ENCODE measurements at places on chromosomes 1 and 21. TPM values are rescaled to one million over a fixed set of nuclear protein-coding genes. Genes with fewer than 3 reads are reported as not detected.

DNA sequence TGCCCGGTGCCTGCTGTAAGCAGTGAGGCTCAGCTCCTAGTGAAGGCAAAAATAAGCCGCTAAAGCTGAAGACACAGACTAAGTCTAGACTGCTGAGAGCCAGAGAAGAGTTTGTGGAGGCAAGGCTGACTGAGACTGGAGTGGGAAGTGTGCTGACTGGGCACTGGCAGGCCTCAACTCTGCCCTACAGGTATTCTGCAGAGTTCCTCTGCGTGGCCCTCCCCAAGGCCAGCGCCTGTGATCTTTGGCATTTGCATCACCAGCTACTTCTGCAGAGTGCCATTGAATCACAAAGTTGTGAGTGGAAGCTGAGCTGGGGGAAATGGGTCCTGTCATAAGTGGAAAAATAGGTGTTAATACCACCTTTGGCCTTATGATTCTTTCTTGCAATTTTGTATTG lies 905.7 kb downstream of the PLA2G4A start:
- no peak for DNase-seq
- no peak overlapping the region for H3K27ac ChIP-seq
- H3K4me3 ChIP-seq = no peak overlapping the region
- H3K36me3 ChIP-seq = no peaks in the 10 kb centered on the region

GRCh38 chr1:25809929-25810328 lies 9.8 kb upstream of the MTFR1L start:
- no peak overlapping the region for H3K4me3 ChIP-seq
- no peaks in the 10 kb centered on the region for H3K27me3 ChIP-seq
- H3K4me1 ChIP-seq = peaks cover 23% of the 10 kb centered on the region
- DNase-seq = no peak
- H3K27ac ChIP-seq = no peak overlapping the region
- peaks cover 49% of the 10 kb centered on the region for H3K36me3 ChIP-seq

DNA sequence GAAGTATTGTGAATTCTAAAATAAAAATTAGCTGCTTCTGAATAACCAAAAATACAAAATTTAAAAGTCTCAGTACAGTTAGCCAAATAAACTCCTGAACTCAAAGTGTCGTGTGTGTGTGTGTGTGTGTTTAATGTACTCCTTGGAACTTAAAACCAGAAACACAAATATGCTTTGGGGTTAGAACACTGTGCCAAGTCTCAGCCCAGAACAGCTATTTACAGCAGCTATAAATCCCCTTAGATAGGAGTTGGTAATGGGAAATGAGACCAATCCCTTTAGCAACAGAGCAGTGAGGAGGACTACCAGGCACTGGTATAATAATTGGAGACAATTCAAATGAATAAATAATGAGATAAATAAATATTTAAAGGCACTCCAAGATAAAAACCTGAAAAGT lies 83.1 kb downstream of the PATJ start:
- no peak for DNase-seq
- H3K27ac ChIP-seq = no peak overlapping the region
- H3K4me3 ChIP-seq = no peak overlapping the region
- no peaks in the 10 kb centered on the region for H3K4me1 ChIP-seq
- peaks cover 2% of the 10 kb centered on the region for H3K36me3 ChIP-seq
- H3K27me3 ChIP-seq = no peaks in the 10 kb centered on the region

DNA sequence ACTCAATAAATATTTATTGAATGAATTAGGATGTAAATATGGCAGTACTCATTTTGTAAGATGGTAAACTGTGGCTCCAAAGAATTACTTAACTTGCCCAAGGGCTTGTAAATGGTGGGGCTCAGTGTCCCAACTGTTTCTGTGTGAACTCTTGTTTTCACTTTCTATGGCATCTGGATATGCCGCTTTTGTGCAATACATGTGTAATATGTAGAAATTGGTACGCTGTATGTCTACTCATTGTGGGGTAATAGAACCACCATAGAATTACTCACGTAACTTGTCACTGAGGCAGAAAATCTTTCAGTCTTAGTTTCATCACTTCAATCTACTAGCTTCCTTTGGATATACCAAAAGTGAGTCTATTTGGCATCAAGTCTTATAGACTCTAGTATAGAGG lies 977 bp downstream of the PRPF3 start:
- peaks cover 41% of the 10 kb centered on the region for H3K36me3 ChIP-seq
- peak overlapping the region; percentile 80 for H3K4me3 ChIP-seq
- H3K4me1 ChIP-seq = peaks cover 4% of the 10 kb centered on the region
- H3K27ac ChIP-seq = no peak overlapping the region

DNA sequence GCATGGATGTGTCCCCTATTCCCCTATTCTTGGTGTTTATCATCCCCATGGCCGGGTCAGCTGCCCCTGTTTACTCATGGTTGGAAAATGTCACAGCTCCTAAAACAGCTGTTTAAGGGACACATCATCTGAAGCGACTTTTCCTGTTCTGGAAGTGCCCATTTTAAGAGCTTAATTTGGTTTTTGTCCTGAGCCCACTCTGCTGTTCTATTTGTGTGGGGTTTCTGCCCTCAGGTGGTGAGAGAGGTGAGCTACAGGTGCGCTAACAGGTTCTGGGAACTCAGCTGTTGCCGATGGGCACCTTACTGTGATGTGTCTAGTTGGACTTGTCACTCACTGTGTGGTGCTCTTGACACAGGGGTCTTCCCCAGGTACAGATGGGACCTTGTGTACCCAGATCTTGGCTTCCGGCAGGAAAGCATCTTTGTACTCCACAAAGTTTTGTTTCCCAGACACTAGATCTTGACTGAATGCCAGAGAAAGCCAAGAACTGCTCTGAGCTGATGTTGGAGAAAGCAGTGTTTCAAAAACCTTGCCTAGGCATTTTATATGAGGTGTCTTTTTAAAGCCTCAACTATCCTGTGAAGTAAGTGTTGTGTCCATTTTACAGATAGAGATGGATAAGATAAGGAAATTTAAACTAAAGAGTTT lies 59.0 kb upstream of the CD1D start:
- H3K27ac ChIP-seq = no peak overlapping the region
- peak; percentile 26 for DNase-seq
- H3K4me1 ChIP-seq = peaks cover 37% of the 10 kb centered on the region
- H3K27me3 ChIP-seq = peaks cover 9% of the 10 kb centered on the region
- H3K36me3 ChIP-seq = no peaks in the 10 kb centered on the region

- H3K36me3 ChIP-seq = no peaks in the 10 kb centered on the region
- H3K4me3 ChIP-seq = no peak overlapping the region
- H3K4me1 ChIP-seq = no peaks in the 10 kb centered on the region
- no peaks in the 10 kb centered on the region for H3K27me3 ChIP-seq
- H3K27ac ChIP-seq = no peak overlapping the region
- DNase-seq = no peak
Observed at GRCh38 chr1:152145769-152146168, 13.3 kb downstream of the RPTN start.

DNA sequence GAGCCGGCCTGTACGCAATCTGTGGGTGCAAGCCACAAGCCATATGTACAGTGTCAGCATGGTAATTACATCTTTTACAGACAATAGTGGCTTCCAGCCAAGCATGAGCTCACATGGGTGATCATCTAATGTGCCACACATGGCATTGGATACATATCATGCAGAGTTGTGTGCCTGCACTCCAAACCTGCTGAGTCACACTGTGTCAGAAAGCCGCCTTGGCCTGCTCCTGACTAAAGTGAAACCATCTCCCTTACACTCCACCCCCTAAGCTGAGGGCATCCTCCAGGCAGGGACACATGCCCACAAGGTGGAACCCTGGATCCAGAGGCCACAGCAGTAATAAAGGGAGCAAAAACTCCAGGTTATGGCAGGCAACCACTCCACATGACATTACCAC lies 72.5 kb downstream of the KCNT2 start:
- H3K4me1 ChIP-seq = no peaks in the 10 kb centered on the region
- H3K36me3 ChIP-seq = no peaks in the 10 kb centered on the region
- no peak overlapping the region for H3K27ac ChIP-seq

GRCh38 chr1:226255380-226255779 lies 31.9 kb downstream of the MIXL1 start:
- no peak overlapping the region for H3K4me3 ChIP-seq
- H3K27ac ChIP-seq = no peak overlapping the region
- no peak for DNase-seq
- H3K4me1 ChIP-seq = no peaks in the 10 kb centered on the region
- H3K27me3 ChIP-seq = no peaks in the 10 kb centered on the region

The ARHGAP30 gene
- not detected for polyA plus RNA-seq

The CFHR1 gene
- 0.23 TPM for polyA plus RNA-seq
